ENCODE measurements at places on chromosomes 2 and 18. TPM values are rescaled to one million over a fixed set of nuclear protein-coding genes. Genes with fewer than 3 reads are reported as not detected.

The HJURP gene
- total RNA-seq: 16.0 TPM

The TEX44 gene
- total RNA-seq: not detected

The PTPRN gene
- total RNA-seq: 13.9 TPM

The RUFY4 gene
- total RNA-seq: not detected

The CSRNP3 gene
- total RNA-seq: not detected

GRCh38 chr2:5067816-5068215, 624.4 kb upstream of the SOX11 start:
- DNase-seq: no peak

GRCh38 chr2:192551760-192552159, 357.0 kb upstream of the TMEFF2 start:
- DNase-seq: no peak

DNA sequence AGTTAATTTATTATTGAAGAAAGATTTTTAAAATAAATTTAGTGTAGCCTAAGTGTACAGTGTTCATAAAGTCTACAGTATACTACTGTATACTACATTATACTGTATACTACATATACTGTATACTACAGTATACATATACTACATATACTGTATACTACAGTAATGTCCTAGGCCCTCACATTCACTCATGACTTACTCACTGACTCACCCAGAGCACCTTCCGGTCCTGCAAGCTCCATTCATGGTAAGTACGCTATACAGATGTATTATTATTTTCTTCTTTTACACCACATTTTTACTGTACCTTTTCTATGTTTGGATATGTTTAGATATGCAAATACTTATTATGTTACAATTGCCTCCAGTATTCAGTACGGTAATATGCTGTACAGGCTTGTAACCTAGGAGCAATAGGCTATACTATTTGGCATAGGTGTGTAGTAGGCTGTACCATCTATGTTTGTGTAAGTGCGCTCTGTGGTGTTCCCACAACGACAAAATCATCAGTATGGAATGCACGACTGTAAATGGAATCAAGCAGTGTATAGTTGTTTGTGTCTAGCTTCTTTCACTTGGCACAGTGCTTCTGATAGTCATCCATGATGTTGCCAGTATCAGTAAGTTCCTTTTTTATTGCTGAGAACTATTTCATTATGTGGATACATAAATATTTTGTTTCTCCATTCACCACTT, 245.7 kb downstream of the MTX2 start:
- DNase-seq: no peak

Data from HFFc6 (cell line).